Activated T-cell treated with anti-CD3 and anti-CD28 coated beads, Interleukin-2, amount 50 U/mL, for 24 hours (primary cell): ENCODE measurements at places on chromosomes 16 and 17.

GRCh38 chr17:62913991-62914570 lies 52.0 kb upstream of the TANC2 start:
- no peak for DNase-seq

GRCh38 chr16:50296807-50297206 lies 30.5 kb downstream of the ADCY7 start:
- DNase-seq, result no peak

DNA sequence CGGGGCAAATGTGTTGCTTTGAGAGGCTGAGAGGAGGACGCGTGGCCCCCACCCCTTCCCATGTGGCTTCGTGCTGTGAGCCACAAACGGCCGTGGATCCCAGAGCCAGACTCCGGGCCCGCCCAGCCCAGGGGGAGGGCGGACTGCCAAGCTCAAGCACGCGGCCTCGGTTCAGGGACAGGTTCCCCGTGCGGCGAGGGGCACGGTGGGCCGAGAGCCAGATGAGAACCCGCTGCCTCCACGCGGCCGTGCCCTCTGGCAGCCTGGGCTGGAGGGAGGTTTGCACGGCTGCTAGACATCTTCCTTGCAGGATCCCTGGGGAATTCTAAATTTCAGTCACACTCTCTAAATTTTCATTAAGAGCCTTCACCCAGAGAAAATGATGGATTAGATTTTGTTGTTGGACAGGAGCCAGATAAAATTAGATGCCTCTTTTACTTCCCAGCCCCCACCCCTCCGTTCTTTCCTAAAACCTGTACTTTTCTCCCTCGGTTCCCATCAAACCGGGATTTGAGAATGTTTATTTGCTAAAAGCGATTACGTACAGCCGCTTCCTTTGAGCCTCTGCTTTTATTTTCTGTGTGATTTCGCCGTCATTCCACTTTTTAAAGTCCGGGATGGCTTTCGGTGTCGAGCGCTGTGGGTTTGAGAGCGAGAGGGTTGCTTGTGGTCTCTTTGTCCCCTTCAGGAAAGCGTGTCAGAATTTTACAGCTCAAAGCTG lies 25.0 kb upstream of the GNG13 start:
- no peak for DNase-seq

DNA sequence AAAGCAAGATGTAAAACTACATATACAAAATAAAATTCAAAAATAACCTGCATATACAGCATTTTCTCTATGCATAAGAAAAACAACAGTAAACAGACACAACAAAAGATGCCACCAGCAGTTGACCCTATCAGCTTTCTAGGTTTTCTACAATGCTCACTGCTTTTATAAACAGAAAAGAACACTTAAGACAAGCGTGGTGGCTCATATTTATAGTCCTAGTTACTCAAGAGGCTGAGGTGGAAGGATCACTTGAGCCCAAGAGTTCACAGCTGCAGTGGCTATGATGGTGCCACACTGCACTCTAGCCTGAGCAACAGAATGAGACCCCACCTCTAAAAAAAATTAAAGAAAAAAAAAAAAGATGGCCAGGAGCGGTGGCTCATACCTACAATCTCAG lies 46.5 kb upstream of the ATP2A3 start:
- DNase-seq, result no peak

- no peak for DNase-seq
Measured at GRCh38 chr16:3618769-3619141, 7.3 kb upstream of the SLX4 start.

GRCh38 chr17:80663781-80664206 lies 119.2 kb downstream of the RPTOR start:
- peak; percentile 53 for DNase-seq

GRCh38 chr17:2436316-2436905 lies 35.6 kb upstream of the MNT start:
- DNase-seq, result no peak

DNA sequence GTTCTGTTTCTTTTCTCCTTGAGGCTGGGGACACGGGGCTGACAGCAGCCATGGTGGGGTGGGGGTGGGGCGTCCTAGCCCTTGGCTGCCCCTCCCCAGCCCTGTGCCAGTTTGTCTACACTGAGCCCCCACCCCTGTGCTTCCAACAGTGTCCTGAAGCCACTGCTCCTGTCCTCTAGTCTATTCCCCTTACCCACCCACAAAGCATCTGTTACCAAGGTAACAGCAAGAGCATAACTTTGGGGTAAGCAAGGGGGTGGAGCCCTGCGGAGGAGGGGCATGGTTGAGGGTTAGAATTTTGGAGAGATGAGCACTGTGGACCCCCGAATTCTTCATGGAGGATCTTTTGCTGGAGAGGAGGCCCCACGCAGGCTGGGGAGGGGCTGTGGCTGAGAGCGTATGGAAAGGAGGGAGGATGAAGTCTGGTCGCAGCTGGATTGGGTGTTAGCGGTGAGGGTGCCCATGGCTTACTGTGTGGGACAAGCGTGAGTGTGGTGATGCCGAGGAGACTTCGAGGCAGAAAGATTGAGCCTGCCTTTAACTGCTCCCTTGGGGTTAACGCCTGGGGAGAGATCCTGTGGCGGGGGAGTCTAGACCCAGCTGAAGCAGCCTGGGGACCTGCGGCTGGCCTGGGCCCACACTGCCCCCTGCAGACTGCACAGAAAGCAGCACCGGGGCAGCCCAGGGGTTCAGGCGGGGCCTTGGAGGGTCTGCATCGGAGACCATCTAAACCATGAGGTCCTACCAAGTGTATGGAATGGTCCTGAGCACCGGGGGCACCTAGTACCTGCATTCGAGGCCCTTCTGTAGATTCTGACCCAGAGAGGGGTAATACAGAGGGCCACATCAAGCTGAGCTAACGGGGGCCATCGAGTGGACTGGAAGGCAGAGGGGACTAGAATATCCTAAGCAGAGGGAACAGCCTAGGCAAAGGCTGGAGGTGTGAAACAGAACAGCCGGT lies 6.1 kb upstream of the STAC2 start:
- peak; percentile 72 for DNase-seq

GRCh38 chr17:70896843-70897242 lies 727.5 kb downstream of the KCNJ2 start:
- no peak for DNase-seq

DNA sequence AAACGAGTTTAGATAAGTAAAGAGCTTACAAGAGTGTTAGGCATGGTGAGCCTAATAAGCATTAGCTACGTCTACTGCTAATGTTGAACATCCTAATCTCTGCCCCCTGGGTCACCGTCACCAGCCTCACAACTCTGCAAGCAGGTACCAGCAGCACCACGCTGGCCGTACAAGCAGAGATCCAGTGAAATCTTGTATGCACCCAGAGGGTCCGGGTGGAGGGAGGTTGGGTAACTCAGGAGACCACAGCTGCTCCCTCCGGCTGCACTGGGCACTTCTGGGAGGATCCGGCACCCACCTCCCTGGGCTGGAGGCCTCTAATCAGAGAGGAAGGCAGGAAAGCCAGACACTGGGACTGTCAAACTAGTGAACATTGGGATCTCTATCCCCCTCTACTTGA lies 8.4 kb upstream of the OR1F1 start:
- DNase-seq, result no peak

- DNase-seq, result no peak
Measured at GRCh38 chr17:55175788-55176427, 88.9 kb upstream of the HLF start.

GRCh38 chr16:31874366-31875111 lies 932 bp downstream of the ZNF267 start:
- DNase-seq, result no peak

DNA sequence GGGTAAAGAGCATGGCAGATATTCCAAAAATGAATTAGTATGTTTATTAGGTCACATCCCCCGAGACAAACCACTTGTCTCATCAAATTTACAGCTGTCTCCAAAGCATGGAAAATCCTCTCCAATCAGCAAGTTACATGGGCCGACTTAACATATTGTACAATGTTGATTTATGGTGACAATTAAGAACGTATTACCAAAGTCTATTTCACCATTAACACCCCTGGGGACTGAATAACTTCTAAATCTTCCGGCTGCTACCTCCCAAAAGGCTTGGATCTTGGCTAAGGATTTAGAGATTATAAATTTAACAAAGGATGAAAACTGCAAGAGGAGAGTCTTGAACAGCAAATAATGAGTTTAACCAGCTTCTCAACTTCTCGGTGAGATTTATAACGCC lies 311.9 kb downstream of the NPIPA8 start:
- DNase-seq, result no peak

DNA sequence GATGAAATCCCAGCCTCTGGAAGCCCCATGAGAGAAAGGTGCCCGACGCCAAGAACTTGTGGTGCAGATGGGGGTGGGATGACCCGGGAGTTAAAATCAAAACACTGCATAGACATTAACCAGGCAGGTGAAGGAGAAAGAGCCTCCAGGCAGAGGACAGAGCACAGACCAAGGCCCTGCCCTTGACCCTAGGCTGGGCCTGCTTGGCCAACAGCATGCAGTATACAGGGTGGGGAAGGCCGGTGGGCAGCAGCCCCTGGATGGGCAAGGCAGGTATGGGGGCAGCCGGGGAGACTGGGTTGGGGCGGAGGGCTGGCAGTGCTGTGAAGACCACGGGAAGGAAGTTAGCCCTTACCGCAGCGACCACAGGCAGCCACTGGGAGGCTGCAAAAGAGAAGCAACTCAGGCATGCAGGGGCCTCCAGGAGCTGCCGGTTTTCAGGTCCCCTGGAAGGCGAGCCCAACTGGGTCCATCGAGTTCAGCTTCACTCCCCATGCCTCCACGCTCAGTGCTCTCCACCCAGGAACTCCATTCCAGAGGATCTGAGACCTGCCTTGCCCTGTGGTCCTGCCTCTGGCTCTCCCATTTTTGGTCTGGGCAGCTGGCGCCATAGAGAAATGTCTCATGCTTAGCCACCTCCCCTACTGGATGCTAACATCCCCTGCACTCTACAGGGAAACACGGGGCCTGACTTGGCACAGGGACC lies 81.2 kb downstream of the C16orf95 start:
- DNase-seq, result no peak

DNA sequence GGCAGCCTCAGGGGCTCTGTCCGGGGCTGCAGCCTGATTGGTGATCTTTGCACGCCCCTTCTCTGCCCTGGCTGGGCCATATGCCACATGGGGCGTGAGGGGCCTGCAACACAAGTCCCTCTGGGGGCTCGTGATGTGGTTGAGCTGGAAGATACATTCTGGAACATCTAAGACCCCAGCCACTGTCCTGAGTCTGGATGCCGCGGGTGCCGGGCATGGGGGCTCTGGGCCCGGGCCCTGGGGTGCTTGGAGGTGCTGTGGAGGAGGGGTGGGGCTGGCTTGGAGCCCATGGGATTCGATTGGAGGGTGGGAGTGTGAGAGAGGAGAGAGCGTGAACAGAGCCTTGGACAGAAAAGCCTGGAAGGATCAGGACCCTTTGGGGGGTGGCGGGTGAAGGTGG lies 39.4 kb downstream of the JPH3 start:
- no peak for DNase-seq

GRCh38 chr16:1194665-1195392 lies 30.2 kb downstream of the TPSG1 start:
- DNase-seq, result peak; percentile 49

DNA sequence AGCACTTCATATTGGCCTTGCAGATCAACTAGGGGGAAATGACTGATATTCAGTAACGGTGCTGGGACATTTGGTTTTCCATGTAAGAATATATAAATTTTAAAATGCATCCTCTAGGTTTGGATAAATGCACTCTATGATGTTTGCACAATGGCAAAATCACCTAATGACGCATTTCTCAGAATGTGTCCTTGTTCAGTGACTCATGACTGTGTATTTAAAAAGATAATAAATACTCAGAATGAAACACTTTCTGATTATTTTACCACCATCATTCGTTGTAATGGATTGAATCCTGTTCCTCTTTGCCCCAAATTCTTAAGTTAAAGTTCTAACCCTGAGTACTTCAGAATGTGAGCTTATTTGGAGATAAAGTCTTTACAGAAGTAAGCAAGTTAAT lies 17.2 kb upstream of the ADGRG1 start:
- no peak for DNase-seq

- DNase-seq, result no peak
Measured at GRCh38 chr16:85562093-85562786, 50.9 kb upstream of the GSE1 start.

DNA sequence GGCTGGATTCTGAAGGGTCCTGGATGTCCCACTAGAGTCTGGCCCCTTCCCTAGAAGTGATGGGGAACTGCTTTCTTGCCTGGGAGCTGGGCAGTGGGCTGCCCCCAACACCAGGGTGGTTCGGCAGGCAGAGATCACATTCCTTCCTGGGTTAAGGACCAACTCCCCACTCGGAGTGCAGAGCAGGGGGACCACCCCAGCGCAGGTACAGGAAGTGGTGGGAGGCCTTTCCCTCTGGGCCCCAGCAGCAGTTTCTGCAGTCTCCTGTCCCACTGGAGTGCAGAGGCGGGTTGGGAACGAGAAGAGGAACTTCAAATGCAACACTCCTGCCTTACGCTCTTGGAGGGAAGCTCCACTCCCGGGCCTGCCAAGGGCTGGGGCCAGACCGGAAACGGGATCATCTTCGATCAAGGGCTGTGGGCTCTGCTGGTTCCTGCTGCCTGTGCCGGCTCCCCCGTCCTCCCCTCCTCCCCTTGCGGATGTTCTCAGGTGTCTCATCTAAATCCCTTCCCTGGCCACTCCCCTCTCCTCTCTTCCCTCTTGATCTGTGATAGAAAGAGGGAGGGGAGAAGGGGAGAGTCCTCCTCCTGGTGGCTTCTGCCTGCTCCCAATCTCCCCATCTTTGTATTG lies 9.0 kb upstream of the NGFR start:
- DNase-seq, result no peak

GRCh38 chr17:14197586-14197985 lies 39.1 kb downstream of the CDRT15 start:
- peak; percentile 69 for DNase-seq

DNA sequence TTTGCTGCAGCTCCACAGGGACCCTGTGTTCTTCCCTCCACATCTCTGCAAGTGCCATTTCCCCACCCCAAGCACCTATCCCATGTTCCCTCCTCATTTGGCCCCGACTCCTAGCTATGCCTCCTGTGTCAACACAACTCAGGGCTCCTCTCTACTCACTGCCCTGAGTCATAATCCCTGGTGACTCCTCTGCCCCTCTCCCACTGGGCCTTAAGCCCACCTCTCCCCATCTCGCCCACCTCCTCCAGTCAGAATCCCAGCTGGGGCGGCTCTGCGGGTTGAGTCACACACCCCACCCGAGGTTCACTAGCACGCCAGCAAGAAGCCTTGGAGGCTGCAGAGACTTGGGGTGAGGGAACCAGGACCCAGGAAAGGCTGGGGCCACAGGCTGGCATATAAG lies 346.2 kb downstream of the FOXL1 start:
- DNase-seq, result no peak

- no peak for DNase-seq
Measured at GRCh38 chr16:83682116-83682867, 125.5 kb upstream of the HSBP1 start.

- peak; percentile 77 for DNase-seq
Measured at GRCh38 chr16:85028685-85029407, 1.3 kb downstream of the KIAA0513 start.

- no peak for DNase-seq
Measured at GRCh38 chr16:62254847-62255246, 218.6 kb upstream of the CDH8 start.

DNA sequence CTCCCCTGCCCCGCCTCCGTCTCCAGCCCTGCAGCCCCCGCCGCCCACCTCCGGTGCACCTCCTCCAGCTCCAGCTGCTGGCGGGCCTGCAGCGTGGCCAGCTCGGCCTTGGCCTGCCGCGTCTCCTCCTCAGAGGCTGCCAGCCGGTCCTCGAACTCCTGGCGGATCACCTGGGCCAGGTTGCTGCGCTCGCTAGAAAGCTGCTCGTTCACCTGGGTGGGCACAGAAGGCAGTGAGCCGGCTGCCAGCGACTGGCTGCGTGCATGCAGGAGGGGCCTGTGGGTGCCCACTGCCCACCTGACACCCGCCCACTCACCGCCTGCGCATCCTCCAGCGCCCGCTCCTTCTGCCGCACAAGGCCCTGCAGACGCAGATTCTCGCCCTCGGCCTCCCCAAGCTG lies 24.6 kb upstream of the AATK start:
- DNase-seq, result no peak
